ENCODE measurements at places on chromosomes 12 and 14. TPM values are rescaled to one million over a fixed set of nuclear protein-coding genes. Genes with fewer than 3 reads are reported as not detected.
A peak's percentile ranks its signal among the peaks of the same experiment; 100 is the strongest.

Gene SOX5
- 0.48 TPM for total RNA-seq

Gene OR10G2
- not detected for total RNA-seq

Gene DEGS2
- total RNA-seq: 51.5 TPM

Gene C12orf50
- not detected for total RNA-seq

Gene CCDC198
- not detected for total RNA-seq

GRCh38 chr12:95497031-95497430 lies 23.1 kb downstream of the METAP2 start:
- no peak for ATAC-seq

Gene PTCSC3
- total RNA-seq: not detected

Gene OAS2
- 20.6 TPM for total RNA-seq

Gene WNT1
- total RNA-seq: not detected

Gene NAA30
- 10.5 TPM for total RNA-seq

Gene RBP5
- total RNA-seq: 0.76 TPM

- no peak for ATAC-seq
Observed at GRCh38 chr14:68670359-68670715, 122.5 kb downstream of the ZFP36L1 start.

GRCh38 chr12:48128800-48129199 lies 9.6 kb downstream of the PFKM start:
- ATAC-seq: no peak

GRCh38 chr12:92421042-92421441 lies 275.4 kb upstream of the BTG1 start:
- no peak for ATAC-seq

Gene ERBB3
- 68.1 TPM for total RNA-seq

- no peak for ATAC-seq
Observed at GRCh38 chr12:50197297-50197727, 30.1 kb upstream of the CERS5 start.

DNA sequence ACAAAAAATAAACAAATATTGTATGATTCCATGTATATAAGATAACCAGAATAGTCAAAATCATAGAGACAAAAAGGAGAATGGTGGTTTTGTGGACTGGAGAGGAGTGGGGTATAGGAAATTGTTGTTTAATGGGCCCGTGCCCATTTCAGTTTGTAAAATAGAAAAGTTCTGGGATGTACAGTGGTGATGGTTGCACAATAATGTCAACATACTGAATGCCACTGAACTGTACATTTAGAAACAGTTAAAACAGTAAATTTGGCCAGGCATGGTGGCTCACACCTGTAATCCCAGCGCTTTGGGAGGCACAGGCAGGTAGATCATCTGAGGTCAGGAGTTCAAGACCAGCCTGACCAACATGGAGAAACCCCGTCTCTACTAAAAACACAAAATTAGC lies 40.1 kb downstream of the NUMB start:
- ATAC-seq: no peak

- ATAC-seq: peak; percentile 60
Observed at GRCh38 chr12:96208801-96209549, 14.8 kb downstream of the ELK3 start.

DNA sequence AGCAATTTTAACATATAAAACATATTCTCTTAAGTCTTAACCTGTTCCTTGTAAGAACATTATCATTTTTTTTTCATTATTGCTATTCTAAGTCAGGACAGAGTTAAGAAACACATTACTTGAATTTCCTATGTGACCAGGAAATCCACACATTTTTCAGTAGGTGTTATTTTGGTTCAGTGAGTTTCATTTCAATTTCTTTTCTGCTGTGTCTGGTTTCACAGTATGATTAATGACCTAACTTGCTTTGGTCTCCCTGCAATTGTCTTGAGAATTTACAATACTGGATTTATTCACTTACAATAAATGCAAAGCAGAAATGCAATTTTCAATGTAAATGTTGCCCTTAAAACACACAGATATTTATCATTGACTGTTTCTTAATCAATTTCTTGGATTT lies 396.9 kb upstream of the TMTC1 start:
- no peak for ATAC-seq

Gene NRXN3
- total RNA-seq: 0.60 TPM

GRCh38 chr14:90198541-90199060 lies 57.8 kb upstream of the PSMC1 start:
- ATAC-seq: no peak

GRCh38 chr12:82027612-82028011 lies 268.5 kb upstream of the PPFIA2 start:
- ATAC-seq: no peak

Gene CD163L1
- total RNA-seq: 0.60 TPM

DNA sequence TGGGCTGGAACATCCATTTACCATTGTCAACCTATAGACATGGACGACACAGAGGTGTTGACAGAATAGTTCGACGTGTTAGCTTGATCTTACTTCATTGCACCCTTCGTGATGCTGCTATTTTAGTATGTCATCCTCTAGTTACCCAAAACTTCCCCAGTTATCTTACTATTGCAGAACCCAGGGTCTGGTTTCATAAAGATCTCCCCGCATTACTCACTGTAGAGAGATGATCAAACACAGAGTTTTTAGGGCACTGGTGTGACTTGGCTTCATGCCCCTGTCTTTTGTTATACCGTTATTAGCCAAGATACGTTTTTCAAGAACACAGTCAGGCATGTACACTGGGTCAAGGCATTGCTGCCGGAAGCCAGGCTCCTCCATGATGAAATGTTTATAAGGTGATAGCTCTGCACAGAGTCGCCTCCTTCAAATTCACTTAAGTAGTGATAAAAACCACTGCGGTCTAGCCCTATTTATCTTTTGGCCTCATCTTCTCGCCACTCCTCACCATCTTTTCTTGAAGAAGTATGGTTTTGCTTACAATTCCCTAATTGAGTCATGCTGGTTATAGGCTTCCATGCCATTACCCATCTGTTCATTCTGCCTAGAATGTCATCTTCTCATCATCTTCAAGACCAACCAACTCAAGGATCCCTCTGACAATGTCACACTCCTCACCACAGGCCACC lies 1127.9 kb downstream of the VRK1 start:
- no peak for ATAC-seq

GRCh38 chr12:117060929-117061305 lies 38.3 kb downstream of the TESC start:
- ATAC-seq: no peak

GRCh38 chr12:104650541-104650940 lies 193.8 kb downstream of the CHST11 start:
- no peak for ATAC-seq

Gene SLC25A3
- total RNA-seq: 543 TPM

DNA sequence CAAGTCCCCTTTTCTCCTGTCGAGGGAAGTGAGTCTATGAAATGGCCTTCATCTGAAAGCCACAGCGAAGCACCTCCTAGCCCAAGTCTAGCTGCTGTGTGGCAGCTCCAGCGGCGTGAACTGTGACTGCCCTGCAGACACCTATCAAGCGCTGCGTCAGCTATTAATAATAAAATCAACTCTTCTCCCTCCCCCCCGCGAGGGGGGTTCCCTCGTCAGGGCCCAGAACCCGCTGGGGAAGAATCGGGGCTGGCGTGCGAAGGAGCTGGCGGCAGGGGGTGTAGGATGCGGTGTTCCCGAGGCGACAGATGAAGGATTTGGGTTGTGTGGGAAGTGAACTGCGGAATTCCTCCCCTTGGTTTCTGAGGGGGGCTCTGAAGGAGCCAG lies 662 bp upstream of the ATP2A2 start:
- peak; percentile 25 for ATAC-seq

Gene FGD4
- total RNA-seq: 17.4 TPM

- ATAC-seq: no peak
Observed at GRCh38 chr12:1922075-1922709, 3.7 kb upstream of the CACNA2D4 start.

Gene KLRK1
- not detected for total RNA-seq

Gene SMIM41
- total RNA-seq: not detected

Gene PIWIL1
- not detected for total RNA-seq

- no peak for ATAC-seq
Observed at GRCh38 chr12:123617144-123617543, 15.2 kb downstream of the DDX55 start.

- peak; percentile 71 for ATAC-seq
Observed at GRCh38 chr14:73741386-73741875, 27.2 kb upstream of the PNMA1 start.

DNA sequence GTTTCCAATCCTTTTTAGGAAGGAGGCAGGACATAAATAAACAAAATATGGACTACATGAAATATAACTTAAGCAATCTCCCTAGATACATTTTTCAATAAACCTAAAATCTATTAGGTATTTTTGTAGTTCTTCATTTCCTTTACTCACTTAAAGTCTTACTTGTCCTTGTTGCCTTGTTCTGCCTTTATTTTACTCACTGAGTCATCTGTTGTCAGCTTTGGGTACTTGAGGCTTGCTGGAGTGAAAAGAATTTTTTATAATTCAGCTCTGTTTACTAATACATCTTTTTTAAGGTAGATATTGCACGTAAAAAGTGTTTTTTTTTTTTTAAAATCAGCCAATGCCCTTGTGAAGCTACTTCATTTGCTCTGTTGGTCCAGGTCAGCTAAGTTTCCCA lies 216.2 kb downstream of the PELI2 start:
- ATAC-seq: no peak

Gene CLEC2A
- total RNA-seq: not detected

Gene TMEM117
- total RNA-seq: 14.3 TPM

DNA sequence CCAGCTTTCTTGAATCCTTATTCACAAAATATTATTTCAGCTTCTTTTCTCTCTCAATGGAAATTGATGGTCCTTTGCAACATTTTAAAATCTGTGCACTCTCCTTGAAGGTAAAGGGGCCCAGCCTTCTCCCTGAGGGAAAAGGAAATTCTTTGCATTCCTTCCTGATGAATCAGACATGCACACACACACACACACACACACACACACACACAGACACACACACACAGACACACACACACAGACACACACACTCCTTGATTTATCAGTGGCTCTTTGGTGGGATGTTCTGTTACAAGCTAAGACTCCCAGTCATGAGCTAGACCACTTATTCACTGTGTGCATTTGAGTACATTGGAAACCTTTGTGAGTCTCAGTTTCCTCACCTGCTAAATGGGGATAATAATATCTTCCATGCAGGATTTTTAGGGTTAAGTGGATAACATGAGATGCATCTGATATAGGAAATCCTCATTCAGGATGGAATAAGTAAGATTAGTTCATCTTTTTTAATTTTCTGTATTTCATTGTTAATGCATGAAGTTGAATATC lies 45.1 kb upstream of the HMGA2 start:
- ATAC-seq: no peak

Gene TSHR
- total RNA-seq: not detected

Gene TAS2R19
- total RNA-seq: 1.2 TPM

- ATAC-seq: no peak
Observed at GRCh38 chr12:58695263-58695662, 225.0 kb downstream of the LRIG3 start.

DNA sequence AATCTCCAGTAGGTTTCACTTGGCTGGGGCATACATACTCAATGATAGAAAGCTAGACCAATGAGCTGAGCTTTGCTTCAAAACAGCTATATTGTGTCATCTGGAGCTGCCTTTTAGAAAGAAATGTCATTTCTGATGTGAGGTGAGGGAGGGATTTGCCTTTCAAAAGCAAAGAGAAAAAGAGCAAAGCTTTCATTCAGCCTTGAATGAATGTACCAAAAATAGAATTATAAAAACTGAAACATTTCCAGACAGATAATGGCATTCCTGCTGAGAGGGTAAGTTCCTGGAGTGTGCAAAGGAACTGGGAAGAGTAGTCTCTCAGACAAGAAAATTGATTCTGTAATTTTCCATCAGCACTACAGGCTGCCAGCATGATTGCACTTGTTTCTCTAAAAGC lies 710.0 kb downstream of the LRFN5 start:
- ATAC-seq: no peak

DNA sequence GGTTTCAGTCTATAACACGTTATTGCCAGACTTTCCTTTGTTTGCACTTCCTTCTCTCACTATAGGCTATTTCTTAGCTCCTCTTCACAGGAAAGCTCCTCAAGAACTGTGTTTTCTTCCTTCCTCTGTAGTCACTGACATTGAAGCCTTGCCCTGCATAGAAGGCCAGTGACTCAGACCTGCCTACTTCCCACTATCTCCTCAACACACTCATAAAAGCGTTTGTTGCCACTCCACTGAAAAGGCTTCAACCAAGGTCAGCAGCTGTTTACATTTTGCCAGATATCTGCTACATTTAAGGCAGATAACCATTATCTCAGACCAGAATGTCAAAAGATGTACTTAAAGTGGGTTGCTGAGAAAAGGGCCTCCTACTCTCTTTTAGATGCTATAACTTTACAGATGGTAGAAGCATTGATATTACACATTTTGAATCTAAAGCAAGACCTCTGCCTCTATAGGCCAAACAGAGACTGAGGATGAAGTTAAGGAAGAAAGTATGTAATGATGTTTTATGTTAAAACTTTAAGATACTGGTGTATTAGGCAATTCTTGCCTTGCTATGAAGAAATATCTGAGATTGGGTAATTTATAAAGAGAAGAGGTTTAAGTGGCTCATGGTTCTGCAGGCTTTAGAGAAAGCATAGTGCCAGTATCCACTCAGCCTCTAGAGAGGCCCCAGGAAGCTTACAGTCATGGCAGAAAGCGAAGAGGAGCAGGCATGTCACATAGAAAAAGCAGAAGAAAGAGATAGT lies 233.3 kb upstream of the FLRT2 start:
- peak; percentile 37 for ATAC-seq

DNA sequence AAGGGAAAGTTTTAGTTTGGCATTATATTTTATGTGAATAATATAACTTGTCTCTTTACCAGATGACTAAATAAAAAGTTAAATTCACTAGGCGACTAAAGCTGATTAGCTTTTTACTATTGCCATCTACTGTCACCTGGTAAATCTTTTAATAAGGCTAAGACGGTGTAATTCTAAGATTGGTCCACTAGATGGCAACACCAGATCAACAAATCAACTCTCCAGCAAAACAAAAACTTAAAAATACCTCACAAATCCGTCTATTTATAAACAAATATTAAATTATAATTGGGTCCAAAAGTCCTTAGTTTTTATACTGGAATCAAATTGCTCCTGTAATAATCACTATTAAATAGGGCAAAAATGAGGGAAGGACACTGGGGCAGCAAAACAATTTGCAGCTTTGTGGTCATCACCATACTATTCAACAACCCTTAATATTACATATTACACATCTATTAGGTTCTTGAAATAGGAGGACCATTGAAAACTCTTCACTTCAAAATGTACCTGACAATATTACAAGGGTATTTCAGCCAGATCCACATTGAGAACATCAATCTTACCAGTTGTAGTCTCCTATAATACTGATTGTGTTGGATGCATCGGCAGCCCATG lies 47.9 kb downstream of the GALC start:
- peak; percentile 35 for ATAC-seq

Gene ART4
- 0.08 TPM for total RNA-seq

DNA sequence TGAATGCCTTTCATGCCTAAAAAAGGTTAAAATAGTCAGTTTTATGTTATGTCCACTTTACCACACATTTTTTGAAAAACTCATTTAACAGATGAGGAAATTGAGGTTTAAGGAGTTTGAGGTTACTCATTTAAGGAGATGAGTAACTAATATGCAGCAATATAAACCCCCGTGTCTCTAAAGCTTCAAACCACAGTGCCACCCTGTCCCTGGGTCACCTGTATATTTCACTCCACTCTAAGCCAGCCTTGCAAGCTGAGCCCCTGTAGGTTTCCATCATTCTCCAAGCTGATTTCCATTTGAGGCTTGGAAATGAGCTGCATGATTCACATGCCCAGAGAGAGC lies 64.4 kb downstream of the NUAK1 start:
- no peak for ATAC-seq

GRCh38 chr12:77236066-77236465 lies 170.7 kb upstream of the E2F7 start:
- ATAC-seq: no peak
